ENCODE measurements at places on chromosomes 16 and 17. TPM values are rescaled to one million over a fixed set of nuclear protein-coding genes. Genes with fewer than 3 reads are reported as not detected.

DNA sequence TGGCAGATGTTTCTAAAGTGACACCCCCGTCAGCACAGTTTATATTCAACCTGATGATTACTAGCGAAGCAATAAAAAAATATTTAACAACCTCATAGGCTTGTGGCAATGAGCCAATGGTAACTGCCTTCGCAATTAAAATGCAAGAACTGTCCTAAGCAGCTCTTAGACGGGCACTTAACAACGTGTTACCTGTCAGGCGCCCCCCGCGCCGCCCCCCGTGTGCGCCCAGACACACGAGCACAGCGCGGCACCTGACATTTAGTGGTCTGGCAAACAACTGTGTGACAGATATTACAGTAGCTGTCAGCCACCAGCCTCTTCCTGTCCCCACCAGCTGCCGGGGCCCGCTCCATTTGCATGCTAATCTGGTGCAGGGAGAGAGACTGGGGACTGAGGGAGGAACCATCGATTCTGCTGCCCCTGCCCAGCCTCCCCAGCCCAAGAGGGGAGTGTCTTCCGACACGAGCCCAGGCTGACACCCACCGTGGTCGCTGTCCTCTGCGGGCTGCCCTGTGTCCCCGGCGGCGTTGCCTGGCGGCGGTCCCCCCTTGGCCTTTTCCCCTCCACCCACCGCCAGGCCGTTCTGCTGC, 12.7 kb downstream of the NDUFAF8 start:
- no peak for DNase-seq
- no peaks in the 10 kb centered on the region for H3K27me3 ChIP-seq
- H3K27ac ChIP-seq: no peak overlapping the region
- H3K36me3 ChIP-seq: no peaks in the 10 kb centered on the region
- no peak overlapping the region for H3K4me3 ChIP-seq

- no peak overlapping the region for H3K27ac ChIP-seq
- peaks cover 3% of the 10 kb centered on the region for H3K27me3 ChIP-seq
- H3K4me1 ChIP-seq: peaks cover 34% of the 10 kb centered on the region
- H3K36me3 ChIP-seq: no peaks in the 10 kb centered on the region
- H3K4me3 ChIP-seq: no peak overlapping the region
Observed at GRCh38 chr17:64354396-64354795, 36.3 kb downstream of the PECAM1 start.

- no peaks in the 10 kb centered on the region for H3K4me1 ChIP-seq
- no peaks in the 10 kb centered on the region for H3K36me3 ChIP-seq
Observed at GRCh38 chr16:79997257-79997656, 396.7 kb upstream of the MAF start.

GRCh38 chr17:8160224-8160577, 2.5 kb downstream of the VAMP2 start:
- no peak for DNase-seq
- H3K27ac ChIP-seq: no peak overlapping the region
- no peak overlapping the region for H3K4me3 ChIP-seq
- H3K27me3 ChIP-seq: no peaks in the 10 kb centered on the region
- H3K36me3 ChIP-seq: peaks cover 11% of the 10 kb centered on the region

DNA sequence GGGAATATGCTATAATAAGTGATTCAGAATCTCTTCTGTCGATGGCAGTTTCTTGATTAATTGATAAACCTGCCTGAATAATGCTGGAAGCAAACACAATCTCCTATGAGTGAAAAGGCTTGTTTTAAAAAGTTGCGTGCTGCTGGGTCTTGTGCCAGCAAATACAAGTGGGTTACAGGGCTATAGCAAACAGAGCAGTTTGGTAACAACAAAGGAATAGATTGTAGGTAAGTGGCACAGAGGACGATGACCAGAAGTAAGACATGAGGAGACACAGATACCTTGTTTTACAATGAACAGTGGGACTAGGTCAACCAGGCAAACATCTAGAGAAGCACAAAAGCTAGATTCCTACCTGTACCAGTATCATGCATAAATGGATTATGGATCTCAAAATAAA, 23.7 kb upstream of the FAAP100 start:
- H3K4me3 ChIP-seq: no peak overlapping the region
- H3K27ac ChIP-seq: peak overlapping the region; percentile 60
- H3K36me3 ChIP-seq: peaks cover 13% of the 10 kb centered on the region
- no peaks in the 10 kb centered on the region for H3K27me3 ChIP-seq
- peaks cover 52% of the 10 kb centered on the region for H3K4me1 ChIP-seq
- no peak for DNase-seq

DNA sequence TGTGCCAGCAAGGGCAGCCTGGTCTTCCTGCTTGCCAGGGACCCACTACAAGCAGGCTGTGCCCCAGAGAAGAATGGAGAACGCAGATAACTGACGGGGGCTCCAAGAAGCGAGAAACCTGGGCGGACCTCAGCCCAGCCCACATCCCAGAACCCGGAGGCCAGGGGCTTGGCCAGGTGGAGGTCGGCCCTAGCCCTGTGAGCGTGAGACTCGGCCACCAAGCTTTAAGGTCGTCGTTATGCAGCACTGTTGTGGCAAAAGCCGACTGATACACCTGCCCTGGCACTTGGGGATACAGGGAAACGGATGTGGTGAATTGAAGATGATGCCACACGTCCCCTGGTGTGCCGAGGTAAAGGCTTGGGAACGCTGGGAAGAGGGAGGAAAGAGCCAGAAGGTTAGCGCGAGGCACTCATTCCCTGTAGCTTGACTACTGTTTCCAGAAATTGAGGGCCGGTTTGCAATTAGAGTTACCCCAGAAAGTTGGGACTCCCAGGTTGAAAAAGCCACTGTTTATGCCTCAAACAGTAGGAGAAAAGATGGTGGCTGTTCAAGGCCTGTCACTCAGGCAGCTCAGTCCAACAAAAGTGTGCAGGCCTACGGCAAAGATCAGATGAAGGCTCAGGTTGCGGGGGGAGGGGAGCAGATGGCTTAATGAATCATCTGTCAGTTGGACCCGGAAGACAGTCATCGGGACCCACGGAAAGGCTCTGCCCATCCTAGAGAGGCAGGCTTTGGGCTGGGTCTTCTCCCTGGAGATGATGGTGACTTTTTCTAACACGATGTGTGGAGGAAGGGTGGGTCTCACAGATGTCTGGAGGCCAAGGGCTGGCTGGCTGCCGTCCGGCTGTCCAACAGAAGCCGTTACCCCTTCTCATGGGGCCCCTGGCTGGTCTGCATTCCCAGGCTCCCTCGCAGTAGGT, 45.6 kb upstream of the BAHCC1 start:
- no peaks in the 10 kb centered on the region for H3K27me3 ChIP-seq
- no peak overlapping the region for H3K27ac ChIP-seq
- no peak overlapping the region for H3K4me3 ChIP-seq
- H3K36me3 ChIP-seq: no peaks in the 10 kb centered on the region
- no peak for DNase-seq

- no peak overlapping the region for H3K27ac ChIP-seq
- no peaks in the 10 kb centered on the region for H3K36me3 ChIP-seq
- H3K27me3 ChIP-seq: no peaks in the 10 kb centered on the region
- DNase-seq: no peak
- H3K4me1 ChIP-seq: peaks cover 5% of the 10 kb centered on the region
Observed at GRCh38 chr17:72760368-72760767, 332.1 kb downstream of the SLC39A11 start.

DNA sequence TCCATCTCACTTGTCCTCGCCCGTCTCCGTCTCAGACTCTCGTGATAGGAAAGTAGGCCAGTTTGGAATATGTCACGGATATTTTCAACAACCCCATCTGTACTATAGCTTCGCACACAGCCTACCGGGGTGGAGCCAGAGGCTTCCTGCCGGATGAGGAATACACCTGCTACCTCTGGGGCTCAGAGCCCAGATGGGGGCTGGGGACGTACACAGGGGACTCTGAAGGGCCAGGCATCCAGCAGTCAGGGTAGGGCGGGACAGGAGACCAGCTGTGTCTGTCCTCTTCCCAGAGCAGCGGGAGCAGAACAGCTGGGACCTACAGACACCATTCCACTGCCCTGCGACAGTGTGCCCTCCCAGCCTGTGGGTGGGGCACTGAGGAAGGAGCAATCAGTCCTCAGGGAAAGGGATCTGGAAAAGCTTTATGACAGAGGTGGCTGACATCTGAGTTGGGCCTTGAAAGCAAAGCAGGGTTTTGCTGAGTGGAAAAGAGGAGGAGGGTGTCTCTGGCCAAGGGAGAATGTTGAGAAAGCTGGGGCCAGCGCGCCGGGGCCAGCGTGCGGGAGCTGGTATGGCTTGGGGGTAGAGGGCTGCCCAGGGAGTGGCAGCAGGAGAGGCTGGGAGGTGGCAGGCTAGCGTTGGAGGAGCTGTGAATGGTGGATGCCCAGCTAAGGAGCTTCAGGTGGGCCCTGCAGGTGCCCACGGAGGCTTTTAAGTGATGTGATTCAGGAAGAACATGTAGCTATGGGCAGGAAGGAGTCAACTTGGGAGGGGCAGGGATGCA, 11.5 kb upstream of the SRCIN1 start:
- DNase-seq: no peak
- no peak overlapping the region for H3K27ac ChIP-seq
- no peaks in the 10 kb centered on the region for H3K36me3 ChIP-seq
- H3K27me3 ChIP-seq: peaks cover 7% of the 10 kb centered on the region
- no peaks in the 10 kb centered on the region for H3K4me1 ChIP-seq

GRCh38 chr16:72721981-72722380, 325.9 kb downstream of the ZFHX3 start:
- H3K4me3 ChIP-seq: no peak overlapping the region
- no peaks in the 10 kb centered on the region for H3K36me3 ChIP-seq
- H3K4me1 ChIP-seq: no peaks in the 10 kb centered on the region
- DNase-seq: no peak

DNA sequence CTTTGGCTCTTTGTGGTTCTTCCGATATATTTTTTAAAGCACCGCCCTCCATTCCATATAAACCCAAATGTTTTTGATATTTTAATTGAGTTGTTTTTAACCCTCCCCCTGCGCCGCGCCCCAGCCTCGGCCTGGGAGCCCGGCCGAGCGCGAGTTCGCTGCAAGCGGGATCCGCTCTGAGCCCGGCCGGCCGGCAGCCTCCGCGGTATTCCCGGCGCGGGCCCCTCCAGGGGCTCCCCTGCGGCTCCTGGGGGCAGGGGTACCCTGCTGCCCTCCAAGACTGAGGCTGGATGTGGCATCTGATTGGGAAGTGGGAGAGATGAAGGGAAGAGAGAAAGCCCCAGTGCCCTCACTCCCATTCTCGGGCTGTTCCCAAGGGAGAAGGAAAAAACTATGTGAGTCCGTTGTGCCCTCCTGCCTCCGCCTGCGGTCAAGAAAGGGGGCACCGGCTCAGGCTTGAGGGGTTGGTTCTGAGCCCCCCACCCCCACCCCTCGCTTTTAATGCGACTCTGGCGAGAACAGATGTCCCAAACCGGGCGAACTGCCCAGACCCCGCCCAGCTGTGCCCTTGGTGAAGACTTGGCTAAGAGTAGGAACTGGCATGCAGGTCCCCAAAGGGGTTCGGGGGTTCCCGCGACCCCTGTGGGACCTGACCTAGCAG, 8.6 kb downstream of the NEUROD2 start:
- no peaks in the 10 kb centered on the region for H3K36me3 ChIP-seq
- H3K27me3 ChIP-seq: peaks cover 93% of the 10 kb centered on the region

DNA sequence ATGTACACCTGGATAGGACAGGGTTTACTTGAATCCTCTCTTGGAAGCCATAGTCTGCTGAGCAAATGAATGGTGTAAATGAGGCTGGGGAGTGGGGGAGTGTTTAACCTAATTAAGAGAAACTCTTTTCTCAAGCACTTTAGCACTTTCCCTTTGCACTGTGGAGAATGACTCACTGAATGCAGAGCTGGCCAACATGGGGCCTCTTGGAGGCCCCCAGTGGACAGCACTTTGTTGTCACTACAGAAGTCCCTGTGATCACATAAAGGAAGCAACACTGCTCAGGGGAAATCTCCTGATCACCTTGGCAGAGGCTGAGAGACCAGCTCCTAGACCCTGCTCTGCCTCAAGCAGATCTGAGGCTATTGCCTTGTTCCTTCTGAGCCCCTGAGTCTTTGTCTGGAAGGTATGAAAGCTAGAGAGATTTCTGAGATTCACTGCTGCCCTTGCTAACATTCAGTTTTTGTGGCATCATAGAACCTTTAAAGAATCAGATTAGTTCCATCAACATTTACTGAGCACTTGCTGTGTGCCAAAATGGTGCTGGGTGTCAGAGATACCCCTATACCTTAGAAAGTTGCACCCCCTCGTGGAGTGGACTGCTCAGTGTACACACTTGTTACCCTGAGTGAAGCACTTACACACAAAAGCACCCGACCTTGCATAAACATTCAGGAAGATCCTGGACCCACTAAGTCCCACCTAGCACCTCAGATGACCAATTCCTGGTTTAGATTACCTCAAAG, 230.1 kb upstream of the CCL2 start:
- no peak overlapping the region for H3K27ac ChIP-seq
- no peaks in the 10 kb centered on the region for H3K36me3 ChIP-seq
- no peak overlapping the region for H3K4me3 ChIP-seq
- H3K27me3 ChIP-seq: no peaks in the 10 kb centered on the region

GRCh38 chr16:74734361-74735161, 33.9 kb upstream of the MLKL start:
- H3K36me3 ChIP-seq: no peaks in the 10 kb centered on the region
- H3K27ac ChIP-seq: no peak overlapping the region
- no peak for DNase-seq
- H3K4me3 ChIP-seq: no peak overlapping the region

GRCh38 chr17:79211061-79211770, 136.6 kb downstream of the ENGASE start:
- no peaks in the 10 kb centered on the region for H3K4me1 ChIP-seq
- DNase-seq: no peak
- no peaks in the 10 kb centered on the region for H3K27me3 ChIP-seq
- H3K27ac ChIP-seq: no peak overlapping the region

DNA sequence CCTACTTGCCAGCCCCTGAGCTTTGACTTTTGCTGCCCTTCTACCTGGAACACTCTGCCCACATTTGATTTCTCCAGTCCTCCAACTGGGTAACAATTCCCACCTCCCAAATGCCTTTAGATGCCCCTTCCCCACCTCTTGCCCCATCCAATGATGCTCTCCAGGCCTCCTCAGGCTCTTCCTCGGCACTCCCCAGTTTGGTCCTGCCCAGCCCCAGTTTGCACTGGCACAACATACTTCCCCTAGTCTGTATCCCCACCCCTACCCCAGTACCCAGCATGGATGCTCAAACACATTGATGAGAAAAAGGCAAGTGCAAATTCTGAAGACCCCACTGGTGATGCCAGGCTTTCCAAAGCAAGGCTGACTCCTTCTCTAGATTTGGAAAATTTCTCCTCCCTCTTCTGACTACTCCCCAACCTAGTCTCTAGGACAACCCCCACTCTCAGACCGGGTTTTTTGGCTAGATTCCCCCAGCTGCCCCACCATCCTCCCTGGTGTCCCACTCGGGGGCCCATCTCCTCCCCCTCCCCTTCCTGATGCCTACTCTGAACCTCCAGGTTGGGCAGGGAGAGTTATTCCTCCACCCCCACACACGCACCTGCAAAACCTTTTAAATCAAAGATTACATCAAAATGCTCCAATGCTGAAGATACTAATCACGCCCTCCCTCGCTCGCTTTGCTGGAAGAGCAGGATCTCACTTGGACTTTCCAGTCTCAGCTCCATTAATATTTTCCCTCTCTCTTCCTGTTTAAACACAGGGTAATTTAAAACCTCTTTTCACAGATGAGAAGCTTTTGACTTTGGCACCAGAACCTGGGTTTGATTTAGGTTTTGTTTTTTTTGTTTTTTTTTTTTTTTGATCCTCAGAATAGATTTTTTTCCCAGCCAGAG, 94.9 kb downstream of the TMEM132E start:
- no peaks in the 10 kb centered on the region for H3K36me3 ChIP-seq
- no peaks in the 10 kb centered on the region for H3K27me3 ChIP-seq
- no peak for DNase-seq
- no peaks in the 10 kb centered on the region for H3K4me1 ChIP-seq

The TRAP1 gene
- 63.3 TPM for total RNA-seq

The FOXO3B gene
- 7.1 TPM for total RNA-seq

The HSD3B7 gene
- total RNA-seq: 9.0 TPM

The NACA2 gene
- total RNA-seq: not detected

The TP53TG3F gene
- total RNA-seq: not detected
